ENCODE measurements at places on chromosomes 5 and 9.

- DNase-seq = no peak
Measured at GRCh38 chr9:124279531-124280175, 21.9 kb downstream of the NEK6 start.

DNA sequence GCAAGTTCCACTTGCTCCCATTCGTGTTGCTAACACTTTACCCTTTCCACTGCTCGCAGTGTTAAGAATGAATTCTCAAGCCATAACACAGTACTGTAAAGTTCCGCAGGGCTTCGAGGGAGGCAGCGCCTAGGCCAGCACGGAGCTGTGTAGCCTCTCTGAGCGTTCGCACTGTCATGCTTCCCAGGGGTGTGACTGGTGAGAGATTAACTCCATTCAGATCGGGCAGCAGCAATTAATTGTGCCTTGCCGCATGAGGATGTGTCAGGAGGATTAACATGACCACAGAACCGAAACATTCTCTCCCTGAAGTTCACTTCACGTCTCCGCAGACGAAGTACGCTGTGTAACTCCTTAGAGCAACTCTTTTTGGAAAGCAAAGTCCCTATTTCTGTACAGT lies 23.2 kb downstream of the ZBTB34 start:
- no peak for DNase-seq

- DNase-seq = no peak
Measured at GRCh38 chr5:51018423-51018822, 352.0 kb downstream of the PARP8 start.

DNA sequence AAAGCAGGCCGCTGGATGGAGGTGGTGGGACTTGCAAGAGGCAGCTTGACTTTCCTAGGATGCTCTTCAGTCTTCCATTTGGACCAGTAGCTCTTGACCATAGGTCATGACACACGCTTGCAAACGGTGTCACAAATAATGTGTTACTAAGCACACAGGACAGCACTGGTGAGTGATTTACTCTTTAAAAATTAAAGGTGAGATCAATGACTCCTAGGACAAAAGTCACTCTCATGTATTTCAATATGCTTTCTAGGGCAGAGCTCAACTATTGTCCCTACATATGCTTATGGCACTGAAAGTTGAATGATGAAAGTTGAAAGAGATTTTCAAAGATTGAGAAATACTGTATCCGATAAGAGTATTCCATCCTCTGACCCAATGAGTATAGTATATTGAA lies 496.7 kb downstream of the EBF1 start:
- no peak for DNase-seq

DNA sequence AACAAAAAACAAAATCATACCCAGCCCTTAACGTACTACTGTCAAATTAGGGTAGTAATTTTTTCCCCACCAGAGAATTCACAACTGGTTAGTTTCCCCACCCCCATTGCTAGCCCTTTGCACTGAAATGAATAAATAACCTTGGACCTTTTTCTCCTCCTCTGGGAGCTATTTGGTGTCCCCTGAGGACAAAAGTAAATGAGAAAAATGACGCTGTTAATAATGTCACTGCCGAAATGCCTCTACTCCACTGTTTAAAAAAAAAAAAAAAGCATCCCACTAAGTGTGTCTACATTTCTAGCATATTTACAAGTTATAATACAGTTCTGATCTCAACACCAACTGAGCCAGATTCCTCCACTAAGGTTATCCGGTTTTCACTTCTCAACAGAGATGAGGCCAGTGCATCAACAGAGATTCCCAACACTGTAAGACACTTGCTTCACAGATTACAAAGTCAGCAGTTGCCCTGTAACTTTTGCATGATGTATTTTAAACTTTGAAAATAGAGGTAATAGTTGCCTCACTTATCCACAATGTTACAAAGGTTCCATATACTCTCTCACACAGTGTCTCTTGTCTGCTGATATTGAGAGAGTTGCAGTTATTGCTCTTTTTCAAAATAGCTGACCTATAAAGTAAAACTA lies 5.1 kb upstream of the NFIB start:
- DNase-seq = no peak

DNA sequence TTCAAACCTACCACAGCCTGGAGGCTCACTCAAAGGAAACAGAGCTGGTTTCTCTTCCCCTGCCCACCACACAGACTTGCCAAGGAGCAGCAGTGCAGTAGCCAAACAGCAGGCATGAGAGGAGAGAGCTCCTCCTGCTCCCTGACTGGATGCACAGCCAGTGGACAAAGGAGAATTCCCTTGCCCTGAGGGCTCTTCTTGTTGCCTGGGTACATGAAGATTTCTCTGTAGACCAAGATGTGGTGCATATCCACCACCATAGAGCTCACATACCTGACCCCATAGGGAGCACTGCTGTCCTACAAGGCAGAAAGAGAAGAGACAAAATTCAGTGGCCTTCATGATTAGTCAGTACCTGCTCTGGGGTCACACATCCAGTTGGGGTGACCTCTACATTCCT lies 56.3 kb upstream of the SPATA31E1 start:
- DNase-seq = no peak

- DNase-seq = no peak
Measured at GRCh38 chr5:18675041-18675440, 1040.8 kb downstream of the TAF11L14 start.

DNA sequence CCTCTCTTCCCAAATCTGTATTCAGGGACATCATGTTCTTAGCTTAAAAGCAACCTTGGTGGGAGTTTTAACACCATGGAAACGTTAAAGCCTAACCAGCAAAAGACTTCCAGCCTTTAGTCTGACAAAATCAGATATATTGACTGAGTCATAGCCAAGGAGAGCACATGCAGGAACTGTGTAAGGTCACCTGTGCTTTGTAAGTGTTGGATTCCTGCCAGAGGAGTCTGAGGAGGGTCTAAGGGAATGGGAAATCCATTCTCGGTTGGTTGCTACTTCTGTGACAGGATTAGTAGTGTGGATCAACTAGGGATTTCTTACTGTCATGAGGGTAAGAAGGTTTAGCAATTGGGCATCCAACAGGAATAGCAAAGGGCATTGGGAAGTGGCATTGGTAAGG lies 142.0 kb upstream of the CHD1 start:
- DNase-seq = no peak

DNA sequence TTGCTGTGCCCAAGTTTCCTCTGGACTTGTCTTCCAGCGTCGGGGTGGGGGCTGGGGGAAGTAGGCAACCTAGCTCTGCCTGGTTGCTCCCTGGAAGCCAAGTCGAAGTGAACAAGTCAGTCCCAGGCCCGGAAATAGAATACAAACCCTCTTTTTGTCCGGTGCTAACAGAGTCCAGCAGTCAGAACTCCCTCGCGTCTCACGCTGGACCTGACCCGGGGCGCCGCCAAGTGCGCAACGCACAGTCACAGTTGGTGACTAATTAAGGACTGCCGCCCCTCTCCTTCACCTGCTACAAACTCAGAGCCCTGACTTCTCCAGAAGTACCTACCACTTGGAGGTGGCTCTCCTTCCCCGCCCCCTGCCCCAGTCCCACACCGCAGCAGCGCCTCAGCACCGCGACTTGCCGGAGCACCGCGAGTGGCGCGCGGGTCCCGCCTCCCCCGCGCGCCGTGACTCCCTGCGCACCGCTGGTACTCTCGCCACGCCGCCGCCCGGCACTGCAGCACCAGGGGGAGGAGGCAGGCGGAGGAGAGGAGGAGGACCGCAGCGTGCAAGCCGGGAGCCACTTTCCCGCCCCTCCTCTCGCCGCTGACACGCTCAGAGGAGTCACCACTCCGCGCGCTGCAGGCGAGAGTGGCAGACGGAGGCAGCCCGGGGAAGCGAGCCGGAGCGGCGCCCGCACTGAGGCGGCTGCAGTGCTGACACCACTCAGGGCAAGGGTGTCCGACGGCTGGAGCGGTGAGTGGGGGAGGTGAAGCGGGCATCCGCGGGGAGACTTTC lies at the start of gene SV2C:
SV2C (plus strand) TSS at position 612 of the 783 bp plus-strand sequence. CDS start 48,368 bp downstream, outside the sequence.
- DNase-seq = no peak

GRCh38 chr9:113623851-113624485 lies 160.4 kb downstream of the RGS3 start:
- DNase-seq = no peak

DNA sequence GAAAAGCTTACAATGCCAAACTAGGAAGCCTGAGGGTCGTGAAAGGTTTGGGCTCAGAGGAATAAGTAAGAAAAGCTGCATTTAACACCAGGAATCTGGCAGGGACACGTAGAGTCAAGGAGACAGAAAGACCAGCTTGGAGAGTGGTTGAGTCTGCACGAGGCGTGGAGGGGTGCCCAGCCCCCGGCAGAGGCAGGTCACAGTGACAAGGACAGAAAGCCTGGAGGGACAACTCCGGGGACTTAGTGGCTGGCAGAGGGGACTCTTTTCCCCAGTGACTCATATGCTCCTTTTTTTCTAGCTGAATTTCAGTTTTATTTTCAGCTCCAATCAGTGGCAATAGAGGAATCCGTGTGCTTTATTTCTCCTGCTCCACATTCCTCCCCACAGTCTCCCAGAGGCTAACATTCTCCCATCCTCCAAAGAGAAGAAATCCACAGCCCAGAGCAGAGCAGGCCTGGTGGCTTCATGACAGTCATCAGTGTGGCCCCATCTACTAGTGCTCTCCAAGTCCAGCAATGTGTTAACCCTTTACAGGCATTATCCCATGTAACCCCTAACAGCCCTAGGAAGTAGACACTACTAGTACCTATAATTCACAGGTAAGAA lies 80.7 kb downstream of the KCNIP1 start:
- DNase-seq = no peak

GRCh38 chr9:135230386-135230765 lies 142.9 kb downstream of the OLFM1 start:
- DNase-seq = no peak

DNA sequence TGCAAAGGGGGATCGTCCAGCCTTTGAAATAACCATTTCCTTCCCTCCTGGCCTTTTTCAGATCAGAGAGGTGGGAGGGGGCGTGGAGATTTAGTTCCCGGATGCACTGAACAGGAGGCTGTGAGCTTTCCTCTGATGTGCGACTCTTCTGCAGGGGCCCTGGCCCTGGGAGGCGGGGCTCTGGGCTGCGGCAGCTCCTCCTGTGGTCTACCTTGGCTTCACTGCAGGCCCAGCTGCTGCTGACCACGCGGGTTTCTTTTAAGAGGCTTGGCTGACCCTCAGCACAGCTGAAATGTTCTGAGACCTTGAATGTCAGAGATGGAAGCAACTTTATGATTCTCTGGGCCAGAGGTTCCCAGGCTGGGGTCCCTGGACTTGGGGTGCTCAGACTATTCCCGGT lies 27.0 kb upstream of the COL15A1 start:
- no peak for DNase-seq

Measured in anterior cingulate cortex (tissue), 58 donors.